NB4 (cell line): ENCODE measurements at places on chromosomes 3 and 15.
A peak's percentile ranks its signal among the peaks of the same experiment; 100 is the strongest.

- DNase-seq = peak; percentile 10
These were observed 21.4 kb upstream of the OR4F6 start for GRCh38 chr15:101781928-101782327.

- DNase-seq = no peak
These were observed 223.6 kb upstream of the SETMAR start for GRCh38 chr3:4079339-4080195.

GRCh38 chr3:8489278-8489792, 12.3 kb upstream of the LMCD1 start:
- DNase-seq = peak; percentile 8

GRCh38 chr3:32026593-32026992, 45.0 kb downstream of the ZNF860 start:
- no peak for DNase-seq

- DNase-seq = no peak
These were observed 210.6 kb upstream of the GADL1 start for GRCh38 chr3:31105011-31105410.

- DNase-seq = peak; percentile 78
These were observed 18.3 kb downstream of the FBXO22 start for GRCh38 chr15:75921732-75922703.

GRCh38 chr3:9501226-9501625, 52.4 kb downstream of the LHFPL4 start:
- DNase-seq = no peak

- no peak for DNase-seq
These were observed 826.6 kb downstream of the SQOR start for GRCh38 chr15:46461416-46461815.

- DNase-seq = no peak
These were observed 39.3 kb downstream of the CDCP1 start for GRCh38 chr3:45106874-45107273.

- no peak for DNase-seq
These were observed 81.4 kb upstream of the LMOD3 start for GRCh38 chr3:69203631-69204314.

- no peak for DNase-seq
These were observed 219.6 kb downstream of the C3orf38 start for GRCh38 chr3:88369337-88369736.

DNA sequence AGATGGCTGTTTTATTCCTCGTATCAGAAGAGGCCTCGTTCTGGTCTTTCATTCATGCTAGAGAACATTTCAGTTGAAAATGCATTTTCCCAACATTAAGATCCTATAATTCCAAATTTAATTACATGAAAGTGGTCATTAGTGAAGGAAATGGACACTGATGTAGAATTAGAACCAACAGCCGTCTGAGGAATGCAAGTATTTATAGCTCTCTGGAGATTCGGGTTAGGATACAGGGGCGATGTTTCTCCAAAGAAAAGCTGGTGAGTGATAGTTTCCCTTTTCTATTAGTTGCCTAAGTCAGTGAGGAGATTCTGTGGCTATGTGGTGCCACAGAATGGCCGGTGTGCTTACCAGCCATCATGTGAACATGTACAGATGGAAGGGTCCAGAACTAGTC, 109.0 kb upstream of the IL12A start:
- no peak for DNase-seq

- DNase-seq = peak; percentile 84
These were observed 38.9 kb upstream of the IREB2 start for GRCh38 chr15:78399091-78399490.

- DNase-seq = no peak
These were observed 250.9 kb upstream of the IGF1R start for GRCh38 chr15:98397419-98397818.

DNA sequence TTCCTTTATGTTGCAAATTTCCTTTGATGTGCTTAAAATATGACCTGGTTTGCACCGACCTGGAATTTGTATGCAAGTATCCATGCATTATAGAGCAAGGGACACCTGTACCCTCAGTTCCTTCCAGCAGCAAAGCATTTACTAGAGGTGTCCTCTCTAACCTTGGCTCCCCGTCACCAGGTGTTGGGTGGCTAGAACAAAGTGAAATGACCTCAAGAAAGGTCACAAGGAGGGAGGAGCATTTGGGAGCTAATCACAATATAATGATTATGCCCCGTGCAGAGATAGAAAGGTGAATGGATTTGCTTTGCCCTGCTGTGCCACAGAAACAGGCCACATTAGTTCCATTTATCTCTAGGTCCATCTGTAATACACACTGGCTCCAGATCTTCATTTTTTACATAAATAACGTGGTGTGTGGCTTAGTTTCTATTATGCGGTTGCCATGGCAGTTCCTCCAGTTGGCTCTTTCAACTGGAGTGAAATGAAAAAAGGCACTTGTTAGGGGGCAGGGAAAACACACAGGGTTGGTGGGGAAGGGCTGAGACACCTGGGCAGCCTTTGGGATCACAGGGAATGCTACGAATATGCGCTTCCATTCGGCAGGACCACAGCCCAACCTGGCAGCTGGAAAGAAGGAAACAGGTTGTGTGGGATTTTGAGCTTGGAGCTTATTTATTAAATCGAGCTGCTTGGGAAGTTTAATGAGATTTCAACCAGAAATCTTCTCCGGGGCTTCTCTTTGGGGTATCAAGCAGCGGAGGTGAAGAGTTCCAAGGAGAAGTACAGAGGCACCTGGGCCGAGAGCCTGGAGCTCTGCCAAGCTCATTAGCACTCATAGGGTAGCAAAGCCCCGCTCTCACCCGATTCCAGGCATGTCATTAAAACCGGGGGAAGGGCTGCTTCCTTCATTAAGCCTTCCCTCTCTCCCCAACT, 233.5 kb upstream of the ST8SIA2 start:
- no peak for DNase-seq

- DNase-seq = peak; percentile 46
These were observed 56.3 kb upstream of the RPL32 start for GRCh38 chr3:12897381-12898289.

- peak; percentile 47 for DNase-seq
These were observed 3.5 kb downstream of the RPL29 start for GRCh38 chr3:51992017-51992682.

DNA sequence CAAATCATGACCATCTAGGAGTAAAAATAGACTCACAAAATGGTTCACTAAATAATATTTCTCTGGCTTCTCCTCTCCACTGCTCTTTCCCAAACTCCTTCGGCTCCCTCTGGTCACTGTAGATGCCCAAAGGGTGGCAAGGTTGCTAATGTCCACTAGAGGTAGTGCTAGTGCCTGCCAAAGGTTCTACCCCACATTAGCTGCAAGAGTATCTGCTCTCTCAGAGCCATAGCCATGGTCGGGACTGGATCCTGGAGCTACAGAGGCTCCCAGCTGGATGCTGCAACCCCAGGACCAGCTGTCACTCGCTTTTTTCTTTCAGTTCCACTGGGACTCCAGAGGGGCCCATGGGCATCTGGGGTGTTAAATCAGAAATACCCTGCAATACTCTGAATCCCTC, 8.5 kb downstream of the HTR3D start:
- peak; percentile 28 for DNase-seq

GRCh38 chr3:105529456-105529855, 162.7 kb downstream of the ALCAM start:
- no peak for DNase-seq

DNA sequence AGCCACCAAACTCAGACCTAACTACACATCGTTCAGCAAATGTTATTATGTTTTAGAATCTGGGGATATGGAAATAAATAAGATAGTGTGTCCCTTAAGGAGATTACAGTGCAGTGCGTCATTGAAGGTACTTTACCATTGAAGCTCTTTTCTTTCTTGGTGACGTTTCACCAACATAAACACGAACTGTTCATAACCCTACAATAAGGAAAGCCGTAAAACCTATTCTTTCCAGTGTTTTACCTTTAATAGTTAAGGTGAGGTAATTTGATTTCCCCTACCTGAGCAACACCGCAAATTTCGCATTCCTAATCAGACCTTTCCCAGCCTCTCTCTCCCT, 826 bp downstream of the CCDC66 start:
- DNase-seq = no peak

DNA sequence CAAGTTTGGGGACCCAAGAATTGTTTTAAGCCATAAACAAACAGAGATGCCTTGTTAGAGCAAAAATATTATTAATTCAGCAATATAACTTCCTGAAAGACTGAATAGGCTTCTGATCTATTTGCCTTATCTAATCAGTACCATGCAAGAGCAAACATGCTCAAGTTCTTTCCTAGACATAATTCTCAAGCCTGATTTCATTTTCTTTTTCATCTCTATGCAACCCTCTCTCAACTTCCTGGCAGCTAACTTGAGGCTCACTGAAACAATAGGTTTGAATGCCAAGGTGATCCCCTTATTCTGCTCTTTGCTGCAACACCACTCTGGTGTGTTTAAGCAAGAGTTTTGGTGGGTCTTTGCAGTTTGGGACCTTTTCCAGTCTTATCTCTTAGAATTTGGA, 230.9 kb upstream of the CD96 start:
- no peak for DNase-seq

DNA sequence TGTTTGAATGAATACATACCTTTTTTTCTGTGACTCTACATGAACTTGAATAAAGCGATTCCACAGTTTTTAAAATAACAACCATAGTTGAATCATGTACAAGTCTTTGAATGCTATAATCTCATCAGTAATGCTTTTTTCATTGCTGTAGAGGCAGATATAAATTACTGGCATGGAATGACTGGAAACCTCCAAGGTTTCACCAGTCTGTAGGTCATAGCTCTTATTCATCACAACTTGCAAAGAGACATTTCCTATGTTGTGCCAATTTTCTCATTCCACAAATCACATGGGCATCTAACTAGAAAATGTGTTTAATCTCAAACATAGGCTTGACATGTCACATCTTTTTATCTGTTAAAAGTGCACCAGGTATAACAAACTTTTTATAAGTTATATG, 407.1 kb upstream of the KCNMB2 start:
- no peak for DNase-seq

GRCh38 chr3:72186400-72186855, 401.5 kb upstream of the PROK2 start:
- no peak for DNase-seq

- no peak for DNase-seq
These were observed 195.5 kb downstream of the BCHE start for GRCh38 chr3:165641569-165642310.

GRCh38 chr3:178849199-178849910, 222.3 kb downstream of the ZMAT3 start:
- no peak for DNase-seq

DNA sequence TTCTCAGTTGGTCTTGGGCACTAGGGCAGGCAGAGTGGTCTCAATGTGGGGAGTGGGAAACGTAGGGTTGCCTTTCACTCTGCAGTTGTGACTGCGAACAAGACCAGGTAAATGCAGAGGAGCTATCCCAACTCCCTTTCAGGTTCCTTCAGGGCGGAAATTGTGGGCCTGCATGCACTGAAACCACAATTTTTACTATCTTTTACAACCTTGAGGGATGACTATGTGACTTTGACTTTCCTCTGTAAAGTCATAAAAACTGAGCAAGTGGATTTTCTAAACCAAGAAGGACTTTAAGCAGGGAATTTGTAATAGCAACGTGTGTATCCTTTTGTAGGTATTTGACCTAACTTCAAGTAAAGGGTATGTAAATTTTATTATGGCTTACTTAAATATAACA, 171.4 kb upstream of the CADPS start:
- no peak for DNase-seq

GRCh38 chr3:126259411-126260391, 79.3 kb upstream of the ALDH1L1 start:
- DNase-seq = peak; percentile 70

- no peak for DNase-seq
These were observed 53.8 kb downstream of the EPHB3 start for GRCh38 chr3:184615396-184615795.

DNA sequence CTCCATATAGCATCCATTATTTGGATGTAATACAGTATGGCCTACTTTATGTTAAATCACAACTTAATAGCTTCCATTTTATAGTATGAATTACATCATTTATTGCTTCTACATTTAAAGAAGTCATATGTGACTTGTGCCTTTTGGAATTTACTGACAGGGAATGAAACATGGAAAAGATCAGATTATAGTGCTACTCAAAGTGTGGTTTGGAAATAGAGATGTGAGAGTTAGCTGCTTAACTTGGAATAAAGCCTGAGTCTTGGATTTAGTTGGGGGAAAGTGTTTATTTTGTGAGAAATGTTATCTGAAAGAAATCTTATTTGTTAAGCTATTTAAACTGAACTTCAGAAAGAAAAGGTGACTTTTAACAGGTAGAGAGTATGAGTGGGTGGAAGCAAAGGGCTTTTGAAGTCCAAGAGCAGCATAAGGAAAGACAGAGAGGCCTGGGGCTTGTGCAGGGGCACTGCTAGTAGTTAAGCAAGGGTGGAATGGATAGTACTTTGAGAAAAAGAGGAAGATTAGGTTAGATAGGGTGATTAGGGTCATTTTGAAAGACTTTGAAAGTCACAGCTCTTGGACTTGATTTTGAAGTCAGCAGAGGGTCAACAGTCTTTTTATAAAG, 60.5 kb downstream of the SLMAP start:
- peak; percentile 56 for DNase-seq

- no peak for DNase-seq
These were observed 31.6 kb upstream of the NUDT16 start for GRCh38 chr3:131349946-131350347.

GRCh38 chr3:36923523-36923943, 21.3 kb downstream of the TRANK1 start:
- no peak for DNase-seq
